ENCODE measurements at places on chromosomes 11 and 22.

DNA sequence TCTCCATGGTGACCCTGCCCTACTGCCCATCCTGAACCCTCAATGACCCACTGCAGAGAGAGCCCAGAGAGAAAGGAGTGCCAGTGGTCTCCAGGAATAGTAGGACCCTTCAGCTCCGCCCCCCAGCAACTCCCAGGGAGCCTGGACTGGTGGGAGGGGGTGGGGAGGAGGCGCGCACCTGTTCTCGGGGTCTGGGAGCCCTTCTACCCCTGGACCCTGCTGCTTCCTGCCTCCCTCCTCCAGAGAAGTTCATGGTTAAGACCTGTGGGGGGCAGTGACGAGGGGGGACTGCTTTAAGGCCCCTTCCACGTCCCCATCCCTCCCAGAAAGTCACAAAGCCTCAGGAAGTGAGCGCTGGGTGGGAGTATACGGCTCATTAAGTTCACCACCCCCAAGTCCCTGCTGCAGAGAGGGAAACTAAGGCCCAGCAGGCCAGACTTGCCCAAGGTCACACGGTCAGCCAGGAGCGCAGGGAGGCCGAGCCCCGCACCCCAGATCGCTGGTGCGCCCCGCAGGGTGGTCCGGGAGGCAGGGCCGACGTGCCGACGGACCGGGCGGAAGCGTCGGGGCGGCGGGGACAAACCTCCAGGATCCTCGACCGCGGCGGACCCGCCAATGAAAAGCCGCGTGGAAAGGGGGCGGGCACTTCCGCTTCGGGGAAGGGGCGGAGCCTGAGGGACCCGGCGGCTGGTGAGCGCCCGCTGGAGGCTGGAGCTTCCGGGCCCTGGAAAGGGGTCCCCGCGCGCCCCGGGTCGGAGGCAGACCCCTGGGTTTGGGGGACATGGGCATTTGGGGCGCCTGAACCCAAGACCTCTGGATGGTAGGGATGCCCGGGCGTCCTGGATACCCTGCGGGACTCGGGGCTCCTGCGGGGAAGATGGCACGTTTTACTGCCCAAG is at the start of the genes NUDT22 and TRPT1:
TSS of gene NUDT22 (plus strand) at position 667 of the 899 bp plus-strand sequence. CDS start 379 bp downstream, outside the sequence.
TSS of gene TRPT1 (minus strand) at position 579 of the 899 bp plus-strand sequence. CDS start at position 253, 326 bp downstream.
- peak; percentile 87 for DNase-seq

DNA sequence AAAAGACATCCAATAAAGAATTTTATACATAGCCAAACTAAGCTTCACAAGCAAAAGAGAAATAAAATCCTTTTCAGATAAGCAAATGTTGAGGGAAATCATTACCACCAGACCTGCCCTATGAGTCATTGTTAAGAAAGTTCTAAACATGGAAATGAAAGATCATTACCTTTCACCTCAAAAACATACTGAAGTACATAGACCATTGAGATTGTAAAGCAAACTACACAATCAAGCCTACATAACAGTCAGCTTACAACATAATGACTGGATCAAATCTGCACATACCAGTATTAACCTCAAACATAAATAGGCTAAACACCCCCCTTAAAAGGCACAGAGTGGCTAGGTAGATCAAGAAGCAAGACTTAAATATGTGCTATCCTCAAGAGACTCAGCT is 501.0 kb upstream of the LUZP2 start:
- DNase-seq = no peak

- no peak for DNase-seq
These were observed 6.7 kb downstream of the HDHD5 start for GRCh38 chr22:17152340-17152739.

DNA sequence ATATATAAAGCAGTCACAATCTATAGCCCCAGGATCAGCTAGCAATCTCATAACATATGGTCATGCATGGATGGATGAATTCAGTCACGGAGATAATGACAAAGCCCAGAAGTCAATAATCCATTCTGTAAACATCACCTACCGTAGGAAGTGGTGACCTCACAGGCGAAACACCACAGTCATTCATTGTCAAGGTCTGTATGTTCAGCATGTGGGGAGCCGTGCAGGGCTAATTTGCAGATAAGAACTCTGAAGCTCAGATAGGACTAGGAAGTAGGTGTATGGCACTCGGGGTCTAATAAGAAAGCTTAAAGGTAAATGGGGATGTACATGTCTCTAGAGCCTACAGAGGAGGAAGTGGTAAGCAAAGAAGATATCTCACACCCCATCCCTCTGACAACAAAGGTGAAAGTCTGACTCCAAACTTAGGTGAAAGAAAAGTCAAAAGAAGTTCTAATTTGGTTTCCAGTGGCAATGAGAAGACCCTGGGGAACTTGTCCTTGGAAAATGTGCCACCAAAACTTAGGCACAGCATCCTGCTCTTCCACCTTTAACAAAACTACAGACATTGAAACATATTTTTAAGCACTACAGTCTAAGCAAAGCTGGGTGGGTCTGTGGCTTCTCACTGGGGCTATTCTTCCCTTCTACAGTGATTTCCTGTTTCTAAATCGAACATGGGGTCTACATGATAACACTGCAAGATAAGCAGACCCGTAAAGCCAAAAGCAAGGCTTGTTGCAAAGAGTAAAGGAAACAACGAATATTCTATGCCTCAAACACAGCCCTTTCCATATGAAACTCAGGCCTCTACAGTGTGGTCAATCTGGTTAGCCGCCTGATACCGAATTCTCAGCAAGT is 5.2 kb downstream of the CRTAM start:
- DNase-seq = no peak

DNA sequence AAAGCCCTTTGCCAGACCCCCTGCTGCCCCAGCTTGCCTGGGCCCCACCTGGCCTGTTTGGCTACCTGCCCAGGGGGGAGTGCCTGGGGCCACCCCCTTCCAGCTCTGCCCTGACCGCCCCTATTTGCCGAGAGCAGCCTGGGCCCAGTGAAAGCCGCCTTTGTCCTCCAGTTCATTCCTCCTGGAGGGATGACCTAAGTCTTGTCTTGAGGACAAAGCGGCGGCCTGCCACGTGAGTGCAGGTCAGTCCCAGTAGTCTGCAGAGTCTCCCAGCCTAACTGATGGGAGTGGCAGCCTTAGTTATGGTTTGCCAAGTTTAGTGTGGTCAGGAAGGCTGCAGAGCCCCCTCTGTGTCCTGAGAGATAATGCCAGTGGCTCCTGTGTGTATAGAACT is 115.9 kb upstream of the CRYBB3 start:
- no peak for DNase-seq

GRCh38 chr11:103043826-103044678 is 47.9 kb downstream of the DCUN1D5 start:
- no peak for DNase-seq

- DNase-seq = no peak
These were observed 8.8 kb upstream of the WNT11 start for GRCh38 chr11:76214968-76215548.

- no peak for DNase-seq
These were observed at the start of gene TSPAN18 for GRCh38 chr11:44726283-44727113. Gene TSPAN18, plus strand, starts transcription at chr11:44726962. Its CDS starts 179,455 bp downstream, at chr11:44906417.

GRCh38 chr22:48780597-48781277 is 1046.9 kb downstream of the BRD1 start:
- DNase-seq = no peak

DNA sequence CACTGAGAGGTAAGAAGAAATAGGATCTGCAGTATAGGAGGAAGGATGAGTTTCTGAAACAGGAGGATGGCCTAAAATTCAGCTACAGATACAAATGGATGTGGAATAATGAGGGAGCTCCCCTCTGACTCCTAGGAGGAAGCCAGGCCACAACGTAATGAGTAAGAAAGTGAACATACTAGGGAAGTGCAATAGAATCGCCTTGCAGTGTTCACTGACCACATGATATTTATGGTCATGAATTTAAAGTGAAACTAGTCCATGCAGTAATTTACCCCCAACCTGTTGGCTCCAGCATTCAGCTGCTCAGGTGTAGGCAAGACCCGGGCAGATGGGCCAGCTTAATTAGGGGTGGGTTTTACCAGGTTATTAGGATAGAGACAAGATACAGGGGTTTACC is 101.7 kb downstream of the DEUP1 start:
- DNase-seq = no peak

GRCh38 chr11:93054881-93055280 is 85.4 kb downstream of the MTNR1B start:
- no peak for DNase-seq
